ENCODE measurements at places on chromosomes 3 and 15.
A peak's percentile ranks its signal among the peaks of the same experiment; 100 is the strongest.

DNA sequence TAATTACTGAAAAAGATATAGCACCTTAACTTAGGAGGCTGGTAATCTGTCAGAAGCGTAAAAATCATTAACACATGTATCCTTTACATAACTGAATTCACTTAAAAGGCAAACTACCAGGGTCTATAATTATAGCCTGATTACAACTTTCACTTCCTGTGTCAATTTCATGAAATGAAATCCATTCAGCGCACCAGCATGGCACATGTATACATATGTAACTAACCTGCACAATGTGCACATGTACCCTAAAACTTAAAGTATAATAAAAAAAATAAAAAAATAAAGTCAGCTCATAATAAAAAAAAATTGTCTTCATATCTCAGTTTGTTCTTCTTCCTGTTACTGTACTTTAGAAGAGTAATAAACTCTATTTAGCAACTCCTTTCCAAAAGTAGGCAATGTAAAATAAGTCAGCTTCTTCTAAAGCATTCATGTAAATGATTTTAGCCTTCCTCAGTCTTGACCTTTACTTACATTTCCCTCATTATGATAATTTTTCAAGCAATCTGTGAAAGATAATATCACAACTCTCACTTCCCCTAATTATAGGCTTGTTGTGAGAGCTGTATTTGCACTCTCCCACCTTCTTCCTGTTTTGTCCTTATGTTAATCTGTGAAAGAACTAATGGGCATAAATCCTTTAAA lies 50.1 kb downstream of the KBTBD8 start:
- DNase-seq: no peak

GRCh38 chr3:71127052-71127831 lies 456.3 kb downstream of the FOXP1 start:
- no peak for DNase-seq

- no peak for DNase-seq
These were observed 1.2 kb downstream of the MB21D2 start for GRCh38 chr3:192916371-192917027.

DNA sequence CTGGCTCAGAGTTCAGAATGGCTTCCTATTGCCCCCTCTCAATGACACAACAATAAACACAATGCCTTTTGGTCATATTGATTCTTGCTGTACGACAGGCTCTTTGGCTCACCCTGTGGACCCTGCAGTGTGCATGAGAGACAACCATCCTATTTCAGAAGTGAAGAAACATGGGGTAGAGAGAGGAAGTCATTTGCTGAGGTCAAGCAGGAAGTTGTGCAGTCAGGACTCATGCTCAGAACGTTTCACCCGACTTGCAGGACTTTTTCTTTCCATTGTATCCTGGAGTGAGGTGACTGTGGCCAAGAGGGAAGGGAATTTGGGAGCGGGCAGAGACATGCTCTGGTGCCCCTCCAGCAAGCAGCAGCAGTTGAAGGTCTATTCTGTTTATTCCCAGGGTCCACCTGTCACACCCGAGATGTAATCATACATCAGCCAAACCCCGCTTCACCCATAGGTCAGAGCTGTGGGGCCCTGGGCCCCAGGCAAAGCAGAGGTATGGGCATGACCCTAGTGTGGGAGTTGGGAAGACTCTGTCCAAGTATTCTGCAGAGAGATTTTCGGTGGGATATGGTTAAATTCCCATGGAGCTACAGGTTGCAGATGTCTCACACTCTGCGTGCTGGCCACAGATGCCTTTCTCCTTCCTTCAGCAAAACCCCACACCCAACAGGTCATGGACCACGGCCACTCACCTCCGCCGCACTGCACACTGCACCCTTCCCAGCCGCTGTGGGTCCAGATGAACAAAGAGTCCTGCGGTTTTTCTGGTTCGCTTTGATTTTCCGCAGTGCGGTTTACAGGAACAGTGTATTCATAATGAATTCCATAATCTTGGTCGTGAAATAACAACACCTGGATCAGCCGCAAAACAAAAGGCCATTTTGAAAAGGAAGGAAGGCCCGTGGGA lies 290.6 kb downstream of the ADAMTS17 start:
- no peak for DNase-seq

DNA sequence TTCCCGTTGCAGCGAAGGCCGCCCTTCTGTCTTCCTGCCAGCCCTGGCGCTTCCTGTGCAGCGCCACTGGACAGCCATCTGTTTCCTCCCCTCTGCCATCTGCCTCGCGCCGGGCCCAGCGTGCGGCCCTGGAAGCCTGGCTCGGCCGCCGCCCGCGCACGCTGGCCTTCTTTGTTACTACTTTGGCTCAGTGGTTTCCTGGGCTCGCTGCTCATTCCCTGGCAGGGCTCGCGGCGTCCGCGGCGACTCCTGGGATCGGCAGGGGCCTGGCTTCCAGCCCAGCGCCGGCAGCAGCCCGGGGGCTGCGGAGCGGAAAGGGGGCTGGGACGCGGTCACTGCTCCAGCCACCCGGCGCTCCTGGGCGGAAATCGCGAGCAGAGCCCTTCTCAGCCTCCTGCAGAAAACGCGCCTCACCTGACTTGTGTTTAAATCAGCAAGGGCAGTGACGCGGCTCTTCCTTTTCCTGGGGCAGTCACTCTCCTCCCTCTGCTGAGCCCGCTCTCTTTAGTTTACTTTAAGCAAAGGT lies 10.0 kb downstream of the CMTM7 start:
- DNase-seq: no peak

- DNase-seq: no peak
These were observed 468.3 kb downstream of the EPHB1 start for GRCh38 chr3:135263331-135263730.

DNA sequence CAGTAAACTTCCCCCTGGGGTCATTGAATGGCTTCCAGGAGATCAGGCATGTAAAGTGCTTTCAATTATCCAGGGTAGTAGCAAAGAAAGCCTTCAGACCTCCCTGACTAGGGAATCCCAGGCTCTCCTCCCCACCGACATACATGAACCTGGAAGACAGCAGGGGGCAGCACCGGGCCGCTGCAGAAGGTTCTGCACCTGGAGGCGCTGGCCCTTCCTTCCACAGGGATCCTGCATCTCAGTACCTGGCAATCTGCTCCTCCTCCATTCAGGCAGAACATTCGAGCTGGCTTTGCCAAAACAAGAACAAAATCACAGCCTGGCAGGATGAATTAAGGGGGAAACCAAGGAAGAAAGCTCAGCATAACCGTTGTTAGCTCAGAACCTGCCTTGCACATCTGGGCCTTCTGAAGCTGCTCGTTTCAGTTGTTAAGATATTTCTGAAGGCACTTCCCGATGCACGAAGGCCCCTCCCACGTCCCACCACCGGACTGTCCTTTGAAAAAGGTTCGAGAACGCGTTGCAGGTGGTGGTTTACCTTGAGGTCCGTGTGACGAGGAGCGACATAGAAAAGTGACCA lies 237.7 kb downstream of the SLCO3A1 start:
- no peak for DNase-seq

DNA sequence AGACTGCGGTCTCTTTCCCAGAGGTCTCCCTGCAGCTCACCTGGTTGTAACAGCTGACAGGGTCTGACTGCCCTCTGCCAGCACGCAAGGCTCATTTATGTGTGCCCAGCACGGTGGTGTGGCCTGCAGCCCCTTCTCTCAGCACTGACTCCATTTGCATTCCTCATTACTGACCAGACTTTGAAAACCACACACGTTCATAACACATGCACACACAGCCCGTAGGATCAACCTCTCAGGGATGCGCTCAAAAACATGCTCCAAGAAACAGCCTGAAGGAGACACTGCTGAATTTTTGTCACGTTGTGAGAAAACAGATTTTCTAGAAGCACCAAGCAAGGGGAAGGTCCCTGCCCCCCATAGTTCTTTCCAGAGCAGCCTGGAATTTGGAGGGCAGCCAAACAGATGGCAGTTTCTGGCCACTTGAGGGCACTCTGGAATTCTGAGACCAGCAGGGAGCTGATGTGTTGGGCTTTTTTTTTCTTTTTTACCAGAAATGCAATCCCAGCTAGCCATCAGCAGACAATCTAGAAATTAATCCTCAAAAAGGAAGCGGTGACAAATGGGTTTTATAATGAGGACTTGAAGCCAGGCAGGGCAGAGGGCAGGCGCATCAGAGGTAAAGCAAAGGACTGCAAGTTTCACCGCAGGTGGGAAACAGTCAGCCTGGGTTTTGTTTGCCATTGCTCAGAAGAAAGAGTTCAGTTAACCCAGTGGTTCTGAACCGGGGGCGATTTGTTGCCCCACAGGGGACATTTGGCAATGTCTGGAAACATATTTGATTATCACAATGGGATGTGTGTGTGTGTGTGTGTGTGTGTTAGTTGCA lies 170.5 kb upstream of the PROK2 start:
- DNase-seq: peak; percentile 82

- DNase-seq: no peak
These were observed 23.2 kb upstream of the SRPRB start for GRCh38 chr3:133782454-133782853.

DNA sequence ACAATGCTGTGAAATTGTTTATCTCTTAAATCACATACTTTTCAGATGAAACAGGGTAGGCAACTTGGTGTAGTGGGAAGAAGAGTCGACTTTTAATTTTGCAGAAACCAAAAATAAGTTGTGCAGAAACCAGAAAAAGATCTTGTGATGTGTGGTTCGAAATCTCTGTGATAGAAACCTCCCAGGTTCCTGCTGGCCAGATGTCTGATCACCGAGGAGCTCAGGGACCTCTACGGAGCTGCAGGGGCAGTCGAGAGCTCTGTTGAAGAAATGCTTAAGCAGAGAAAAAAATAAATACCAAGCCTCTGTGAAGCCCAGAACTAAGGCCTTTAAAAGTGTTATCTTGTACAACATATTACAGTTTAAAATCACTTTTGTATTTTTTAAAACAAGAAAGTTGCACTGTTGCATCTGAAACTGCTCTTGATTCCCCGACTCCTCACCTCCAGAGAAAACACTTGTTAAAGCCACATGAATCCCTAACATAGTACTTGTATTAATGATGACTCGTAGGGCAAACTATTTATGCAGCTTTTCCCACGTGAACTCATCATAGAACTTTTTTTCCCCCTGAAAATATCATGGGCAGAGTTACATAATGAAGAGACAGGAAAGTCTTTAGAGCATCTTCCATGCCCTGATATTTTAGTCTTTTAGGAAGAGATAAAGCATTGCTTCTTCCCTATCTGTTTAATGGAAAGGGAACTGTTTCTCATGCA lies 51.3 kb downstream of the CCK start:
- no peak for DNase-seq

GRCh38 chr3:8938021-8938420 lies 25.3 kb downstream of the RAD18 start:
- no peak for DNase-seq

DNA sequence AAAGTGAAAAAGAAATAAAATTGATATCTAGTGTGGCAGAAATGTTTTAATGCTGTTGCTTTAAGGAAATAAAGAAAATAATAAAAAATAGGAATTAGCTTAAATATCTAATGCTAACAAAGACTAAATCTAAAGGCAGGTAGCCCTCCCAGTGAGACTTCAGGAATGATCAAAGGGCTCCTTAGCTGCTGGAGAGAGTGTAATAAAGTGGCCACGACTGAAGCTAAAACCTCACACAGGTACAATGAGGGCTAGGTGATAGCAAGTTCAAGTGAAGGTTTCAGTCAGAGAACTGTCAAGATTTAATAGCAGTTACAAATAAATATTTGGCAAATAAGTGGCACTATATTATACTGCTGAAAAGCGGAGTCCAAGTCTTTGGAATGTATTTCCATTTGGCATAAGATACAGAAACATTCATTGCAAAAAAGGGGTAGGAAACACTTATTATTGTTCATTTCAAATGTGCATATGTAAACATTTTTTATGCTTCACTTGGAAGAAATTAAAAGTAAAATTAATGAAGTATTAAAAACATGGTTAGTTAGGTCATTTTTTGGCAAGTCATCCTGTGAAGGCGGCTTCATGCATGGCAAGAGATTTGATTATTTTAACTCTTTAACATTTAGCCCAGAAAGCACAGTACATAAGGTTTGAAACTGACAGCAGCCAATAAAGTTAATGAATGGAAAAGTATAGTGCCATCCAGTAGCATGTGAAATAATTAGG lies 168.2 kb downstream of the ECT2 start:
- DNase-seq: no peak

DNA sequence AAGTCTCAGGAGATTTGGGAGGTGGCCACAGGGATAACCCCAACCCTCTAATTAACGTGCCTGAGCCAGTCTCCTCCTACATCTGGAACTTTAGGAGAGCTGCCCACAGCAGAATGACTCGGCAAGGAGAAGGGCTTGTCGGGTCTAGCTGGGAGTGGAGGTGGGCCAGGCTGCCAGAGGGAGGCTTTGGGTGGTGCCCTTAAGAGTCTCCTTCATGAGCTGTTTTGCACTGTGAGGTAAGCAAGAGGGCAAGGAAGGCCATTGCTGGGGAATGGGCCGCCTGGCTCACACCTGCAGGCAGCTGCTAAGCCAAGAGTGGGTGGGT lies 3.6 kb upstream of the TNK2 start:
- no peak for DNase-seq

- DNase-seq: no peak
These were observed 232.6 kb downstream of the OPA1 start for GRCh38 chr3:193825617-193826016.

DNA sequence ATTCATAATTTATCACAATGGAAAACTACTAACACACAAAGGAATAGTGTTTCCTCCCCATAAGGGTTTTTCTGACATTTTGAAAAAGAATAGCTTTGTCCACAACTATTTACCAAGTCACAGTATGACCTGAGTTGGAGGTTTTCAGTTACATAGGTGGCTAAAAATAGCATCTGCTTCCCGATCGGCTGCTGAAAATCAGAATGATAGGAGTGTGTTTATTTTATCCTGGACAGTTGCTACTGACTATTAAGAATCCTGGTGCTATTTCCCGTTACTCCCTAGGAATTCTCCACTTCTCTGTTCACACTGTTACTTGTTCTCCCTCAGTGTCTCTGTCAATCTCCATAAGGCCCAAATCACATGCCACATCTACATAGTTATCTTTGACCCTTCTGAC lies 353.9 kb upstream of the RARB start:
- no peak for DNase-seq

DNA sequence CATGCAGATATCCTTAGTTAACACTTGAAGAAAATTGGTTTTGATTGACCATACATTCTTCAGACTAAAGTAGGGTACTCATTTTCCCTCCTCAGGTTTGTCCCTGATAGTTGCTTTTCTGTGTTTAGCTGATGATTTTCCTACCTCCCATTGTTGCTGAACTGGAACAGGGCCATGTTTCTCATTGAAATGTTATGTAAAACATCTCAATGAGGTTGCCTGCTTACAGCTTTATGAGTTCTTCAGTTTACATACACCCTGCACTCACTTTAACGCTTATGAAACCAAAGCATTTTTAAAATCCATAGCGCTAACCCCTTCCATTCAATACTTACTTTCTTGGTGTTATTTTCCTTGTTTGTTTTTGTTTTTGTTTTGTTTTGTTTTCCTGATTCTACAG lies 61.9 kb downstream of the HMG20A start:
- DNase-seq: no peak

Measured in urinary bladder (tissue), 4 donors.